Activated T-helper 1 cell treated with Interleukin-2 at 50 U/mL for 16 hours (primary cell): ENCODE measurements at places on chromosomes 7 and 10.

DNA sequence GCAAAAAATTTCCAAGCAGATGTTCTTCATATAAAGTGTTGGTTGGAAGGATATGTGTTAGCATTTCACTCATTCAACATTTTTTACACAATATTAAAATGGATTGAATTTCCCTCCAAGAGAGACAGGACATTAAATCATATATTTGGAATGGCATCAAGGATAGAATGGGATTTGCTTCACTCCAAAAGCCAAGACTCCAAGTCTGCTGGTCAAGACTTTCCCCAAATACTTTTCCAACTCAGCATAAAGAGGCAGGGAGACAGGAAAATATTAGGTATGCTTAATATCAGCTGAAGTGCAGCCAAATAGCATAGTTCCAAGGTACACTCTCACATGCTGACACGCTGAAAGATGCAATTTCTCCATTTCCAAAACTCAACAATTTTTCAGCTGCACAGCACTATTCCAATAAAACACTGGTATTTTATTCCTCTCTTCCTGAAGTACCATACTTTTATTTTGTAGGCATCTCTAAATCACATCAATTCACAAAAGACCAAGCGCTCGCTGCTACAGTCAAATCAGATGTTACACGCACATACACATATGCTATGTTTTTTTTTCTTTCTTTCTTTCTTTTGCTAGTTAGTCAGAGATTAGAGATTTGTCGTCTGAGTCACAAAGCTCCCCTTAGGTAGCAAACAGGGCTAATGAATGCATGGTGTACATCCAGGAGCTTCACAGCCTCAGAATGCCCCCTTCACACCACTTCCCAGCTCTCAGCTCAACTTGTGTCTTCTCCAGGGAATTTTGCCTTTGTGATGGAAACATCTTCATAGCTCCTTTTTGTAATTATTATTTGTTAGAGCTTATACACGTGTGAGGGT, 1033.8 kb upstream of the AUTS2 start:
- DNase-seq: no peak

DNA sequence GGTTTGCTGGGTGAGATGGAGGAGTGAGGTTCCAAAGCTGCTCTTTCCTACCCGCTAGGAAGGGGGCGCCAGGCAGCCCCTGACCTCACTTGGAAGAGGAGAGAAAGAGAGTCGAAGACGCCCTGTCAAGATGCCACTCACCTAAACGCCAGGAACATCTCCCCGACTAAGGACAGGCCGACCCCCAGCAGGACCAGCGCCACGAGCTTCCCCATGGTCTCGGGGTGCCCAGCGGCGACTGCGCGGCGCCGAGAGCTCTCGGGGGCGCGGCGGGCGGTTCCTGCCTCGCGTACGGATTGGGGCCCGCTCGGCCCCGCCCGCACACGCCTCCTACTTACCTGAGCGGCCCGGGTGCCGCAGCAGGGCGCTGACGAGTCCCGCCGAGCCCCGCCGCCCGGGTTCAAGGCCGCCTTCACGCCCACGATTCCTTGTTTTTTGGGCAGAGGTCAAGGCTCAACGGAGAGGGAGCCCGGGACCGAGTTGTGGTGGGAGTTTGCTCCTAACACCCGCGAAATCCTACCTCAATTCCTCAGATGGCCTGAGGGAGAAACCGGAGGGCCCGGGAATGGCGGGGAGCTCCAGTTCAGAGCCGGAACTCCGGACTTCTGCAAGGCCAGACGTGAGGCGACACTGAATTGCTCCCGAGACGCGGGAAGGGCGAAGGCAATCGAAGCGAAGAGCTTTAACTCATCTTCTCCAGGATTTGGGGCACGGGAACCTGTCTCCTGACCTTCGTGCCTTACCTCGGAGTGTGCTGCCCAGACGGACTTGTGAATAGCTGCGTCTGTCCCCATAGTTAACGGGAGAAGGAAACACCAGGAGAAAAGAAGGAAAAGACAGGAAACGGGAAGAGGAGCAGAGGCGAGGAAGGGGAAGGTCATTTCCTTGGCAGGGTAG, at the start of gene PON3:
Gene PON3, minus strand, starts transcription at position 240 of the 897 bp plus-strand sequence. Its CDS starts 25 bp downstream, at position 215.
- DNase-seq: no peak

GRCh38 chr10:62562101-62562500, 187.9 kb downstream of the ZNF365 start:
- no peak for DNase-seq

- DNase-seq: no peak
Measured at GRCh38 chr7:129203050-129203741, 14.8 kb downstream of the SMO start.

- no peak for DNase-seq
Measured at GRCh38 chr7:89223900-89224395, 428.4 kb upstream of the TEX47 start.

- DNase-seq: no peak
Measured at GRCh38 chr7:122161628-122162027, 17.6 kb upstream of the AASS start.

GRCh38 chr7:123916240-123916724, 8.8 kb upstream of the SPAM1 start:
- DNase-seq: no peak
